ENCODE measurements at places on chromosomes 1 and 21.

GRCh38 chr1:184859381-184860105, 104.9 kb upstream of the EDEM3 start:
- no peak for DNase-seq

GRCh38 chr1:89405275-89405929, 41.5 kb downstream of the GBP6 start:
- no peak for DNase-seq

DNA sequence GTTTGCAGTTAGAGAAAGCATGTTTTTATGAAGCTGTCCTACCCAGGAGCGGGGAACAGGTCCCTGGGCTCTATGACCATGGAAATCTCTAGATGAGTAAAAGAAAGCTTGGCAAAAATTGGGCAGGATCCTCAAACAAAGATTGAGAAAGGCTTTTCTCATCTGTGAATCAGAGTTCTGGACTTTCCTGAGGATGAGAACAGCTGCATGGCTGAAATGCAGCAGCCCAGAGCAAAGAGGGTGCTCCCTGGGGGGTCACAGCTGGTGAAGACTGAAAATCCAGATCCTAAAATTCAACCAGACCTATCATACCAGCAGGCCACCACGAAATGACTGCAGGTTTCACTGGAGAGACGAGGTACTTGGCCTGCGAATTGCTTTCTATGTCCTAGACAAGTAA, 65.7 kb upstream of the APP start:
- no peak for DNase-seq

DNA sequence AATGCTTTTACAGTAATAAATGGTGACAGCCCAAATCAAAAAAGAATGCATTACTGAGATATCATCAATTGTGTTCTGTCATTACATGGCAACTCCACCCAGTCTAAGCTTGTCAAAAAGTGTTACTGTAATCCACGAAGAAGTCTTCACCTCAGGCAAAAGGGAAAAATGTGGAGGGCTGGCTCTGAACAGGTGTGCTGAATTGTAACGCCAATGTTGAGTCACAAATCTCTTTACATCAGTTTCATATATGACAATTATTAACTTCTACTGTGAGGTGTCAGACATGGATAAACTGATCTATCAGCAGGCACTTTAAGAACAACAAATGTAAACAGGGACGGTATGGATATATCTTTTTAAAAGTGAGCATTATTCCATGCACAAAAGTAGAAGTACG, 98.5 kb upstream of the DMRTA2 start:
- no peak for DNase-seq

GRCh38 chr1:30744060-30744756, 13.4 kb downstream of the LAPTM5 start:
- peak; percentile 55 for DNase-seq
